CD4-positive, alpha-beta memory T cell (primary cell): ENCODE measurements at places on chromosomes 16 and 17.

- H3K27me3 ChIP-seq, result no peaks in the 10 kb centered on the region
- DNase-seq, result no peak
- peaks cover 98% of the 10 kb centered on the region for H3K36me3 ChIP-seq
- no peak overlapping the region for H3K27ac ChIP-seq
- H3K4me1 ChIP-seq, result no peaks in the 10 kb centered on the region
- H3K4me3 ChIP-seq, result no peak overlapping the region
Measured at GRCh38 chr17:80386341-80386740, 28.6 kb upstream of the ENDOV start.

DNA sequence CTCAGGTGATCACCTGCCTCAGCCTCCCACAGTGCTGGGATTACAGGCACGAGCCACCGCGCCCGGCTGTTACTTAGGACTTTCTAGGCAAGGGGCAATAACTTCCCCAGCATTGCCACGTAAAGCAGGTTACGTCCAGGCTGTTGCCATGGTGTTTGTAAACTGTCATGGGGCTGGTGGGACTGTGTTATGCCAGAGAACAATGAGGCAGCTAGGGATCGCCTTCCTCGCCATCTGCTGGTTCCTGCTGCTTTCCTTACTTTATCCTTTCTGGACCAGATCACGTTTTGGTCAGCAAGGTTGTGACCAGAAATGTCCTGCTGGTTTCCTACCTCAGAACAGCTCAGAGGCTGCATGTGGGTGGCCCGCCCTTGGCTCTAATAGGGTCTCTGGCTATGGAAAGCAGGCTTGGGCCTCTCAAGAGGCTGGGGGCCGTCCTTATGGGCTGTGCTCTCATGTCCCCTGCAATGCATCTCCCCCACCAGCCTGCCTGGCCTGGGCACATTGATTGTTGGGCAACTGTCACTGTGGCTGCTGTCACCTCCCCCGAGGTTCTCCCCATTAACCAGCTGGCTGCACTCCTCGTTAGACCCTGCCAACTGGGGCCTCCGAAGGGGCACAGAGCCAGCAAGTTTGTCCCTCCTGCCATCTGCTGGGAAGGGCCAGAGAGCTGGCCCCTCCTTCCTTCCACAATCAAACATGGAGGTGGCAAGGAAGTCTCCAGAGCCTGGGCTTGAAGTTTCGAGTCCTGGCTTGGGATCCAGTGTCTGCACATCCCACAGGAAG, 28.2 kb upstream of the ZC3H18 start:
- no peak overlapping the region for H3K4me3 ChIP-seq
- no peaks in the 10 kb centered on the region for H3K27me3 ChIP-seq
- H3K36me3 ChIP-seq, result no peaks in the 10 kb centered on the region

DNA sequence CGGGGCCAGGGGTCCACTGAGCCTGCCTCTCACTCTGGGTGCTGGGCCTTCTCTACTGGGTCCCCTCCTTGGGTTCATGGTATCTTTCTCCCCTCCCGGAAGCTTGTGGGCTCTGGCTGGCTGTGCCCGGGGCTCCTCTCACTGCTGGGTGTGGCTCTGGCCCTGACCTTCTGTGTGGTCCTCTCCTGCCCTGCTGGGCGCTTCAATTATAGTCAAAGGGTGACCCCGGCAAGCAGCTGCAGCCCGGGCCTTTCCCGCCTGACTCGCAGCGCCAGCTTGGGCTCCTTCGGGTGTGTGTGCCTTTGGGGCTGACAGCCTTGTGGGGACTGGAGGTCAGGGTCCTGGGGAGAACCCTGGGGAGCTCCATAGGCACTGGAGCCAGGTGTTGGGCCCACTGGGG, 54.2 kb upstream of the PVALEF start:
- H3K4me3 ChIP-seq, result no peak overlapping the region
- no peak overlapping the region for H3K27ac ChIP-seq
- no peak for DNase-seq
- no peaks in the 10 kb centered on the region for H3K4me1 ChIP-seq
- H3K27me3 ChIP-seq, result no peaks in the 10 kb centered on the region

DNA sequence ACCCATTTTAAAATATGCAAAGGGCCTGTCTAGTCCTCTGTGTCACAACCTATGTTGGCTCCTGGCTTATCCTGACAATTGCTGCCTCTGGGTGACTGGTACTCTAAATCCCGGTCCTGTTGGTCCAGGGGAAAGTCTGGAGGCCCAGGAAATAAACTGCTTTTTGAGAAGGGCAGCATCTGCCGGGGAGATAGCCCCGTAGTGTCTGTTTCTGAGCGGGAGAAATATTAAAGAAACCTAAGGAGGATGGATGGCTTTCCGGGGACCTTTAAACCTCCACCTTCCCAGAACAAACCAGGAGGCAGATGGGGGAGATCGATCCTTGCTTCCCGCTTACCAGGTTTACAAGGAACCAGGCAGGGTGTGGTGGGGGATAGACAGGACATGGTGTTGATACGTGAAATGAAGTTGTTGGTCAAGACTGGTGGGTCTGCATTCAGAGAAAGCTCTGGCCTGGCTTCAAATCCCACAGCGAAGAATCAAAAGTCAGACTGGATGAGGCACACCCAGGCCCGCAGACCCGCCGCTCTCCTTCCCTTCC, 3.8 kb downstream of the HOXB2 start:
- H3K4me1 ChIP-seq, result peaks cover 20% of the 10 kb centered on the region
- peak; percentile 10 for DNase-seq
- peak overlapping the region; percentile 86 for H3K27ac ChIP-seq
- peak overlapping the region; percentile 72 for H3K4me3 ChIP-seq

DNA sequence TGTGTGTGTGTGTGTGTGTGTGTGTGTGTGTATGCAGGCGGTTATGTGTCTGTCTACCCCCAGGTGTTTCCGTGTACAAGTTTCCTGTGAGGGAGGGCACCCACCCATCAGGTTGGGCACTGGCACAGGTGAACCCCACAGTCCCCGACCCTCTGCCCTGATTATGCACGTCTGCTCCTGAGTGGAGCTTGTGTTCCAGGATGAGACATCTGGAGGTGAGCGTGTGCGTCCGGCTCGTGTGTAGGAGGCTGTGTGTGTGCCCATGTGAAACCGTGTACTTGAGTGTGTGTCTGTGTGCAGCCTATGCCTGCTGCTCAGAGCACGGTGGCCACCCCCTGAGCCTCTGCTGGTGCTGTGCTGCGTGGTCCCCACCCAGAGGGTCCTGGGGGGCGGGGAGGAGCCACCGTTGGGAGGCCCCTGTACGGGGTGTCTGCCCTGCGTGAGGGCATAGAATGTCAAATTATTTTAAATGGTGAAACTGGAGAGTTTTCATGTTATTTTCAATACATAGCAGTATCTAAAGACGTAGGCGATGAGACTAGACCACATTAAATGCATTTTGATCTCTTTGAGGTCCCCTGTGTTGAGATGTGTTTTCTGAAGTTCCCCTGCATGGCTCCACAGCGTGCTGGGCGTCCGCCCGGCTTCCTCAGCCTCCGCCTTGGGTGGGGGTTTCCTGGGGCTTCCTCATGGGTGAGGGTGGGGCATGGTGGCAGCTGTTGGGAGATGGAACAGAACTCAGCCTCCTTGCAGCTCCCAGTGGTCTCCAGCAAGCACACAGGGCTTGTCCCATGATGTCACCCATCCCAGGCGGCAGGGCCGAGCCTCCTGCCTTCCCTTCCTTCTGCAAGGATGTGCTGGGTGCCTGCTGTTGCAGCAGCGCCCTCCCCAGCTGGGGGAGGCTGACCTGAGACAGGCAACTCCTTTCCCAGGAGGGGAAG, 43.4 kb downstream of the KCNJ12 start:
- H3K27me3 ChIP-seq, result no peaks in the 10 kb centered on the region
- peaks cover 10% of the 10 kb centered on the region for H3K4me1 ChIP-seq
- no peak overlapping the region for H3K4me3 ChIP-seq
- peak overlapping the region; percentile 27 for H3K27ac ChIP-seq

DNA sequence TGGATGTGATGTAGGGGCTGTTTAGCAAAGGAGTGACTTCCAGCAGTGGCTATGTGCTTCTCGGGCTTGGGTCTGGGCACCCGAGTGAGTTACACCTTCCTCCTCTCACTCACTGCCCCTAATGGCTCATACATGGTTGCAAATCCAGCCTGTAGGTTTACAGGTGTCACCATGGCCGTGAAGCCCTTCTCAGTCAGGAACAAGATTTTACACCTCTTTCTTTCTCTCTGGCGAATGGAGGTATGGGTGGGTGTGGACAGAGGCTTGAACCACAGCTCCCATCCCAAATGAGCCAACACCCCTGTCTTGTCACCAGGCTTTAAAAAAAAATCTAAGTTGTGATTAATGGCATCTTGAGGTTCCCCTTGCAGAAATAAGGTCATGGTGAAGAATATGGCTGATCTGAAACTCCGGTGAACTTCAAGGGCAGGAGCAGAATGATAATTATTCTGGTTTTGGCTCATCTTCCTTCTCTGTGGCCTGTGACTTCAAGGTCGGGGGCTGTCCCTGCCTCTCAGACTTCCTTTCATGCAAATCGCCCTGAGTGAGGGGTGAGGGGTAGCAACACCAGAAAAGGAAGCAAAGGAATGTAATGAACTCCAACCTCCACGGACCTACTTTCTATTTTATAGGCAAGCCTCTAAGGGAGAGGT, 331.2 kb downstream of the MAF start:
- no peaks in the 10 kb centered on the region for H3K27me3 ChIP-seq
- H3K36me3 ChIP-seq, result no peaks in the 10 kb centered on the region
- DNase-seq, result peak; percentile 55
- H3K27ac ChIP-seq, result no peak overlapping the region

DNA sequence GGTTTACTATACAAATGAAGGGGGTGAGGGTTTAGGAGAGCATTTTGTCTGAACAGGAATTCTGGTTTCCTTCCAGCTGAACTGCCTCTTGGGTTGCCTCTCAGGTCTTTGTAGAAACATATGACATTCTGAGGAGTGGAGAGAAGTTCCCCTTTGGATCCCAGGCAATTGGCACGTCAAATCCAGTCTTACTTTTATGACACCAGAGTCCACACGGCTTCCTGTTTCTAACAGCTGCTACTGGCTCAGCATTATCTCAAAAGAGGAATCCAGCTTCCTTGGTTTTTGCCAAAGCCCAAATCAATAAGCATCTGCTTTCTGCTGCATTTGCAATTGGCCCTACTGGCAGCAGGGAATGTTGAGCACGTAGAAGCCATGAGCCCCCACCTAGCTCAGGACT, 97.6 kb upstream of the FAM20A start:
- no peaks in the 10 kb centered on the region for H3K27me3 ChIP-seq
- no peak overlapping the region for H3K4me3 ChIP-seq
- DNase-seq, result no peak
- H3K36me3 ChIP-seq, result no peaks in the 10 kb centered on the region
- no peaks in the 10 kb centered on the region for H3K4me1 ChIP-seq
- no peak overlapping the region for H3K27ac ChIP-seq

DNA sequence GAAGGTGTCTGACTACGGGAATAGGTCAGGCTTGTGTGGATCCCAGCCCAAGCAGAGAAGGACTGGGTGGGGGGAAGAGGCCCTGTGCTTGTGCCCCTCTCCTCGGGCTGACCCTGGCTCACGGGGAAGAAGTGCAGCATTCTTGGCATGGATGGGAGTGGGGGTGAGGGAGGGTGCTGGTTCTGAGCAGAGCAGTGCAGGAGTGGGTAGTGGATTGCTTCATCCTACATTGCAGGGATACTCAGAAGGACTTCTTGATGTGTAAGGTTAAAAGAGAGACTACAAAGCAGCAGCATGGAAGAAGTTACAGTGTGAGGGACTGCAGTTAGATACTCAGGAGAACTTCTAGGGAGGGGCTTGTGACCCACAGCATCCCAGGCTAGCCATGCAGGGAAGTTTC, 2.1 kb downstream of the ARHGAP23 start:
- no peaks in the 10 kb centered on the region for H3K27me3 ChIP-seq
- H3K27ac ChIP-seq, result no peak overlapping the region
- peaks cover 10% of the 10 kb centered on the region for H3K4me1 ChIP-seq
- H3K4me3 ChIP-seq, result no peak overlapping the region
- no peaks in the 10 kb centered on the region for H3K36me3 ChIP-seq

DNA sequence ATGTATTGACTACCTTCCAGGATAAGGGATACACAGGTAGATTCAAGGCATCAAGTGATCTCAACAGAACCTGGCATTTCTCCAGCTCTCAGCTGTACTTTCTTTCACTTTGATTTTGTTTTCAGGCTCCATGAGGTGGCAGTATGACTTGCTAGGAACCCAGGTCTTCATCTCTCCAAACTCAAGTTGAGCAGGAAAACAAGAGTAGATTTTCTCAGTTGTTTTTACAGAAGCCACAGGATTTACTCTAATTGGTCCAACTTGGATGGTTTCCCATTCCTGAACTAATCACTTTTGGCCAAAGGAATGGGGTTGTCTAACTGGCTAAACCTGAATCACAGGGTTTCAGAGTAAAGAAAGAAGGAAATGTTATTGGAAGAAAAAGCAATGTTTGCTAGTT, 146.6 kb downstream of the TRIM37 start:
- no peak for DNase-seq
- H3K27ac ChIP-seq, result no peak overlapping the region
- peaks cover 7% of the 10 kb centered on the region for H3K27me3 ChIP-seq
- no peaks in the 10 kb centered on the region for H3K36me3 ChIP-seq

DNA sequence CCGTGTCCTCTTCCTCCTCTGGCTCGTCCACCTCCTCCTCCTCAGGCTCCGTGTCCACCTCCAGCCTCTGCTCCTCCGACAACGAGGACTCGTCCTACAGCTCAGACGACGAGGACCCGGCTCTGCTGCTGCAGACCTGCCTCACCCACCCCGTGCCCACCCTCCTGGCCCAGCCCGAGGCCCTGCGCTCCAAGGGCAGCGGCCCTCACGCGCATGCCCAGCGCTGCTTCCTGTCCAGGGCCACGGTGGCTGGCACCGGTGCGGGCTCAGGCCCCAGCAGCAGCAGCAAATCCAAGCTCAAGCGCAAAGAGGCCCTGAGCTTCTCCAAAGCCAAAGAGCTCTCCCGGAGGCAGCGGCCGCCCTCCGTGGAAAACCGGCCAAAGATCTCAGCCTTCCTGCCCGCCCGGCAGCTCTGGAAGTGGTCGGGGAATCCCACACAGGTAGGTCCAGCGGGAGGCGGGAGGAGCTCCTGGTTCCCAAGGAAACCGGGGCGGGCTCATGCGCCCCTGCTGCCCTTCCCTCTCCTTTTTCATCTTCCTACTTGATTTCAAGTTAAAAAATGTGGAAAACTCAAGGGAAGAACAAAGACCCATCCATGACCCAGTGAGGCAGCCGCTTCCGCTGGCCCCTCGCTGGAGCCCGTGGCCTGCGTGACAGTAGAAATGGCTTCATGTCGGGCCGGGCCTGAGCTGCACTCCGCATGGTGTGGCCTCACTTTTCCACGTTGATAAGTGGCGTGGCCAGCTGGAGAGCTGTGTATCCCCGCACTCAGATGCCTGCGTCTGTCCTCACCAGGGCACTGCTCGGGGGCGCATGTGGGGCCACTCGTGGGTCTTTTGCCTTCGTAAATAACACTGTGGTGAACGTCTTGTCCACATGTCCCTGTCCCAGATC, 50.7 kb downstream of the ACTG1 start:
- H3K27ac ChIP-seq, result no peak overlapping the region
- no peaks in the 10 kb centered on the region for H3K36me3 ChIP-seq

- H3K4me1 ChIP-seq, result no peaks in the 10 kb centered on the region
- H3K36me3 ChIP-seq, result peaks cover 8% of the 10 kb centered on the region
- no peak overlapping the region for H3K4me3 ChIP-seq
- no peak overlapping the region for H3K27ac ChIP-seq
Measured at GRCh38 chr17:66779237-66779606, 55.7 kb upstream of the CACNG5 start.

GRCh38 chr17:80229011-80229410, 8.8 kb downstream of the SLC26A11 start:
- no peak for DNase-seq
- no peak overlapping the region for H3K27ac ChIP-seq
- H3K36me3 ChIP-seq, result no peaks in the 10 kb centered on the region
- no peaks in the 10 kb centered on the region for H3K27me3 ChIP-seq
- H3K4me1 ChIP-seq, result no peaks in the 10 kb centered on the region

GRCh38 chr16:78259873-78260272, 160.4 kb downstream of the WWOX start:
- no peaks in the 10 kb centered on the region for H3K36me3 ChIP-seq
- no peak for DNase-seq
- no peak overlapping the region for H3K4me3 ChIP-seq
- no peaks in the 10 kb centered on the region for H3K4me1 ChIP-seq
- no peaks in the 10 kb centered on the region for H3K27me3 ChIP-seq
